ENCODE measurements at places on chromosomes 2 and 18.

DNA sequence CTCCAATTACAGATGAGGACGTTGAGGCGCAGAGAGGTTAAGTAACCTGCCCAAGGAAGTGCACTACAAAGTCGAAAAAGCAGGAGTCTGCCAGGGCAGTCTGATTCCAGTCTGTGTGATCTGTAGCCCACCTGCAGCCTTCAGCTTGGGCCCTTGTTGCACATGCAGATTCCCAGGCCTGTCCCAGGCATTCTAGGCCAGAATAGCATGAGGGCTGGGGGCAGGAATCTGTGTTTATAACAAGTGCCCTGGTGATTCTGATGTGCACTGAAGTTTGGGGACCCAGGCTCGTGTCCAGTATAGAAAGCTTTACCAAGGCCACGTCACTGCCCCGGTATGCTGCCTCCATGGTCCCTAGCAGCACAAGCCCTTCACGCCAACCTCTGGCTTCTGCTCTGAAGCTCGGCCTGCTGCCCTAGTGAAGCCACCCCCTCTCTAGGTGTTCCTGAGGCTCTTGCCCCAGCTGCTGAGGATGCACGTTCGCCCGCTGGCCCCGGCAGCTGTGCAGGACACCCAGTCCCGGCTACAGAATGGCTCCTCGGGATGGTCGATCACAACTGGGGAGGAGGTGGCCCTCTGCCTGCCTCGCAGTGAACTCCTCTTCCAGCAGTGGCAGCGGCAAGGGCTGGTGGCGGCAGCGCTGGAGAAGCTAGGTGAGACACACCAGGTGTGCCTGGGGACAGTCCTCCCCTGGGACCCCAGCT lies 4.6 kb downstream of the CHRNG start:
- no peak for DNase-seq

DNA sequence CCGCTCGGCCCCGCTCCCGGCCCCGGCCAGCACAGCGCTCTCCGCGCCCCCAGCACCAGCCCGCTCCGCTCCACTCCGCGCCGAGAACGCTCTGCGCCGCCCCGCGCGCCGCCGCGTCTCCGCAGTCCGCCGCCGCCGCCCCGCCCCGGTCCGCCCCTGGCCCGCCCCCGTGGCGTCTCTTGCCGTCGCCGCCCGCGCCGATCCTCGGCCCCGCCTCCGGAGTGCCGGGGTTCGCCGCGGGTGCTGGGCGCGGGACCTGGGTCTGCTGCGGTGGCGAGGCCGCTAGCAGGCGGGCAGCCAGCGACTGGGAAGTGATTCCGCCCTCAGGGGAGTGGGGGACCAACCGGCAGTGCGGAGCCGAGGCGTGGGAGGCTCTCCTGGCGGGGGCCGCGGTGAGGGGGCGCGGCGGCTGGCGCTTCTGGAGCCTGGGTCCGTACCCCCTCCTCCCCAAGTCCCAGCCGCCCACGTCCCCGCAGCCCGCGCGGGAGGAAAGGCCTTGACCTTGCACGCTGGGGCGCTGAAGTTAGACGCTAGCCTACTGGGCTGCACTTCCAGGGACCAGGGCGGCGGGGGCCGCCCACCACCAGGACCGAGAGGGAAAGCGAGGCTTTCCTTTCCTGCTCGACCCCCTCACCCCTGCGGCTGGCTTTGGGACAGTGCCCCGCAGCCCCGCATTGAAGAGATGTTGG lies at the start of gene HS6ST1:
Gene HS6ST1, minus strand, starts transcription at position 93 of the 689 bp plus-strand sequence. CDS start 305 bp downstream, outside the sequence.
- DNase-seq, result peak; percentile 95

- no peak for DNase-seq
These were observed 10.9 kb downstream of the PGAP1 start for GRCh38 chr2:196915507-196916189.

DNA sequence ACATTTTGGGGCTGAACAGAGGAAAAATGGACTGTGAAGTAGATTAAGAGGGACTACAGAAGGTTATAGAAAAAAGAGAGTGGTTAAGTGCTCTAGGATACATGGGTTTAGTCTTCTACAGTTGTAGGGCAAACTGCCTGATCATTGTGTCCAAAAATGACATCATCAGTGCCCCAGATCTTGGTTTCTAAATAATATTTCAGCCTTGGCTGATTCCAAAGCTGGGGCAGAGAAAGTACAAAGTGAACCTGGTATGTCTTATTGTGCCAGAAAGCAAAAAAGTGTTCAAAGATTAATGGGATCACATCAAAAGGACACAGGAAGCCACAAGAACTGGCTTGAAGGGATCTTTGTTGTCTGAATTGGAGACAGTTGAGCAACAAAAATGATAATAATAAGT lies 97.1 kb upstream of the ZNF521 start:
- no peak for DNase-seq

DNA sequence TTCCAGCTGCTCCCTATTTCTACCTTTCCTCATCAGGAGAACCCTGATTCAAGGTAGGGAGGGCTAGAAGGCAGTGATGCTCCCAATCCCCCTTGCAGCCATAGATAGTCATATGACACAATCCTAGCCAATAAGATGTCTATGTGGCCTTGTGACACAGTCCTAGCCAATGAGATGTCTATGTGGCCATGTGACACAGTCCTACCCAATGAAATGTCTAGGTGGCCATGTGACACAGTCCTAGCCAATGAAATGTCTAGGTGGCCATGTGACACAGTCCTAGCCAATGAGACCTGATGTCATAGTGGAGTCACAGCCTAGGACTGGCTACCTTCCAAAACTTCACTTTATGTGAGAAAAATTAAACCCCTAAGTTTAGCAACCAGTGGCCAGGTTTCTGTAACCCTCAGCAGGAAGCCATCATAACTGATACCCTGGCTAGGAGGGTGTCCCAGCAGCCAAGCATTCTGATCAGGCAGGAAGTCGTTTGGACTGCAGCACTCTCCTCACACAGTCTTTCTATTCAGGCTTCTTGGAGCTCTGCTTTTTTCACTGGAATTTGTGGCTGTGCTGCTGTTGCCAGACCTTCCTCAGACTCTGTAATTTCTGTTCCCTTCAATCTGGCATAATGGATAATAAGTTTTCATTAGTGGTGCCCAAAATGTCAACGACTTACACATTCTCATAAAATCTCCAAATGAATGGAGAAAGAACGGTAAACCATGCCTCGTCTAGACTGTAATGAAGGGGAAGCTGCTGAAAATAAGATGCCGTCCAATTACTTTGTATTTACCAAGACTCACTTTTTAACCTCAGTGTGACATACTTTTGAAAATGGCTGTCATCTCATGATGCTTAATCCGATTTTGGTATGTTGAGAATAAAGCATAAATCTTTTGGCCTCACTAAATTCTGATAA lies 165.0 kb upstream of the NCKAP5 start:
- DNase-seq, result no peak

DNA sequence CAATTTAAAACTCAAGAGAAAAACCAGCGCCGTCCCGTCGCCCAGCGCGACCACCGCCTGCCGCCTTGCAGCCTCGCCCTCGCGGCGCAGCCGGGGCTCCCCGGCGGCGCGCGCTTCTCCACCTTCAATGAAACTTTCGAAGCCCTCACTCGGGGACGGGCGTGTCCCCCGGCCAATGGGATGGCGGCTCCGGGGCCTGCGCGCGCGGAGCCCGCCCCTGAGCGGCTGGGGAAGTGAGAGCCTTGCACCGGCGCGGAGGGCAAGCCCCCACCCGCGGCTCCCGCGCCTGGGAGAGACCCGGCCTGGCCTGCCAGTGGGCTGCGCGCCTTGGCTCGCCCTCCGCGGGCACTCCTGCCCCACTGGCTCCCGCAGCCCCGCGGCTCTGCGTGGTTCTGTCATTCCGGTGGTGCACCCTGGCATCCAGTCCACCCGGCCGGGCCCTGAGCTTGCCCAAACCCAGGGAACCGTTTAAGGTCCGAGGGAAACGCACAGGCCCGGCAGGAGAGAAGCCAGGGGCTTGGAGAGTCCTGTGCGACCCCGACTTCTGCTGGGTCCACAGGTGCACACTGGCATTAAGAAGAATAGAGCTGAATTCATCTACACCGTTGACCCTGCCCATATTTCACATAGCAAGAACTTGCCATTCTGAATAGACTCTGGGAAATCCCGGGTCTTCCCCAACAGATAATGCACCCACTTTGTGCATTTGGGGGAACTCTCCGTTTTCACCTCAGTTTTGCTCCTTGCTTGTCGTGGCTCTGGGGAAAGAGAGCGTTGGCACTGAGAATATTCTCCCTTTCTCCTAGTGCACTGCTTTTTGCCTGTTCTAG lies at the start of gene PIEZO2:
Gene PIEZO2, minus strand, starts transcription at position 129 of the 830 bp plus-strand sequence. CDS start 981 bp downstream, outside the sequence.
- peak; percentile 92 for DNase-seq

- DNase-seq, result no peak
These were observed 157.6 kb upstream of the DLX2 start for GRCh38 chr2:172260336-172260735.

GRCh38 chr2:4151521-4151920 lies 448.1 kb downstream of the DCDC2C start:
- peak; percentile 44 for DNase-seq

GRCh38 chr18:9380621-9381395 lies 46.2 kb downstream of the TWSG1 start:
- DNase-seq, result peak; percentile 17

- no peak for DNase-seq
These were observed 124.7 kb upstream of the GLI2 start for GRCh38 chr2:120611016-120611415.

DNA sequence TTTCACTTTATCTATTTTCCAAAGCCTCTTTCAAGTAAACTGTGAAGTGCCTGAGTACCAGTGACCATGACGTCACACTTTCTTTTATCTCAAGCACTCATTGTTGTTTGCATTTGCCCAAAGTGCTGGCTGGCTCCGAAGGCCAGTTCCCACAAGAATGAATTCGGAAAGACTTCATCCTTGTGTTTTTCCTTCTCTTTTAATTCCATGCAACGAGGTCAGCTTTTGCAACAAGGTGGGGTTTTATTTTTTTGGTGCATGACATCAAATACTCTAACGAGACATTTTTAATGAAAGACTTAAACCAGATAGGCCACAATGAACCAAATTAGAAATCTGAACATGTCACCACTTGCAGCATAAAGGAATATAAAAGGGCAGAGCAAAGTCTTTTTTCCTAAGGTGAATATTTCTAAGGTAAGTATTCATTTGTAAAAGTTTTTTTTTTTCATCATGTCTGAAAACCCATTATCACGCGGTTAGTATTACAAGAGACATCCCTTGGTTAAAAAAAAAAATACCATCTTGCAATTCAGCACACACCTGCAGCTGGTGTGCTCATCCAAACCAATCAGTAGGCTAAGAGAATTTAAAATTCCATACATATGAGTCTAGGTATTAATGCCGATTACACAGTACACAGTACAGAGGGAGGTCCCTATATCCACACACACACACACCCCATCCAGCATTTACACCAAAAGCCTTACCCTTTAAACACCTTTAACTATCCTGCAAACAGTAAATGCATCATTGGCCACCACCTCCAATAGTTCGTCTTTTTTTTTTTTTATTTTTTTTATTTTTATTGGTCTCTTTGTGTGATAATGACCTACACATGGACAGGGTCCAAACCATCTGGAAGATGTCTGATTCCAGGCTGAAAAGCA lies 2.3 kb downstream of the ARL4C start:
- DNase-seq, result peak; percentile 84

- peak; percentile 28 for DNase-seq
These were observed 50.3 kb downstream of the INHBB start for GRCh38 chr2:120396013-120396860.

DNA sequence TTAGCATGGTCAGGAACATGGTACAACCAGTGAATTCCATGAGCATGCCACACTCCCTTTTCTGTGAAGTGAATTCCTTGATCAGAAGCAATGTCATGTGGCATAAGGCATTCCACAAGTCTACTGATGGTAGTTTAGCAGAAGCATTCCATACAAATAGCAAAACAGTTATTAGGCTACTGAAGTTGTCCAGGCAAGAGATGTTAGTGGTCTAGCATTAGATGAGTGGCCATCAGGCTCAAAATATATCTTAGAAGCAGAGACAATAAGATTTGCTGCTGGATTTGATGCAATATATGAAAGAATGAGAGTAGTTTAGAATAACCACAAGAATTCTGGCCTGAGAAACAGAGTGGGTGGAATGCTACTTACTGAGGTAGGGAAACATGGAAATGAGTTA lies 355.3 kb upstream of the NRXN1 start:
- no peak for DNase-seq

DNA sequence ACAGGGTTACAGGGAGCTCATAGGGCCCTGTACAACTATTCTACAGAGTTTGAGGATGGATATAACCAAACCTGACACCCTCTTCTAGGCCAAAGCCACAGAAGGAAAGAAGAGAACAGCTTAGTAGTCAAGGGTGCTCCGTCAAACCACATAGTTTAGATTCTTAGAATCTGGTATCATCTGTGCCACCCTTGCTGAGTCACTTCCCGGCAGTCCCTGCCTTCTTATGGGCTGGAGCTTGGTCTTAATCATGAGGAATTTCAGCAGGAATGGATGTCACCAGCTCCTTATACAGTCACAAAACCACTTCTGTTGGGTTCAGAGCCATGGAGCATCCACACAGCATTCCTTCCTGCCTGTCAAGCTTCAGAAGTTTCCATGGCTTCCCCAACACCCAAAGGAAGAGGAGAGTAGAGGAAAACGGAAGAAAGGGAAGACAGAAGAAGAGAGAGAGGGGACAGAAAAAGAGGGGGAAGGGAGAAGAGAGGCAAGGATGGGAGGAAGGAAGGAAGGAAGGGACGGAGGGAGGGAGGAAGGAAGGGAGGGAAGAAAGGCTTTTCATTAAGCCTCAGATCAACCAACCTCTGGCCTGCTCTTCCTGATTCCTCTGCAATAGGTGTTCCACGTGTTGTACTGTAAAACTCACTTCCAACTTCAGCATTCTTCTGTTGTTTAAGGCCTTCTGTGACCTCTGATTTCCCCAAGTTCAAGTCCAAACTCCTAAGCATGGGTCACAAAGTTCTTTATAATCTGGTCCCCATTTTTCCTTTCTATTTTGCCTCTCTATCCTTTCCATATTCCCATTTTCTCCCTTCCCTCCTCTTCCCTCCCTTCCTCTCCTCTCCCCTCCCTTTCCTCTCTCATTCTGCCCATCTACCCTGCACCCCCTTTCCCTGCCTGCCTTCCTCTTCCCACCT lies 246.1 kb upstream of the TNP1 start:
- DNase-seq, result no peak

- no peak for DNase-seq
These were observed 5.8 kb upstream of the DTYMK start for GRCh38 chr2:241692448-241692847.

- DNase-seq, result peak; percentile 37
These were observed 96.2 kb downstream of the GALNT3 start for GRCh38 chr2:165697748-165698443.

DNA sequence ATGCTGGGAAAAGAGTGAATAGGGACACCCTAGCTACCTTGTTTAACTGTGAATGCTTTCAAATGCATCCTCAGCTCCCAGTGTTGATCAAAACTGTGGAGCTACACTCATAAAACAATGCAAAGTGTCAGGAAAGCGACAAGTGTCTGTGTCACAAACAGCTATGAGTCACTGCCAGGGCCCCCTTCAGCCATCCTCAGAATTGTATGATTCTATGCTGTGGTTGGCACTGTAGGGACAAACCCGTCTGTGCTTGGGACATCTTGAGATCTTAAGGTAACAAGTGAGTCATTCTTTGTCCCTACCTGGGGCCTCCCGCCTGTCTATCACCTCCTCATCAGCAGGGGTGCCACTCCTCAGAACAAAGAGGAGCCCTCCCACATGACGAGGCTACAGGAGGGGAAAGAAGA lies 42.4 kb downstream of the KLF7 start:
- no peak for DNase-seq

GRCh38 chr18:47735041-47735702 lies 195.3 kb downstream of the SMAD2 start:
- no peak for DNase-seq

- DNase-seq, result peak; percentile 84
These were observed 1.1 kb downstream of the IGFBP5 start for GRCh38 chr2:216694082-216694825.
